ENCODE measurements at places on chromosomes 5 and 9.

DNA sequence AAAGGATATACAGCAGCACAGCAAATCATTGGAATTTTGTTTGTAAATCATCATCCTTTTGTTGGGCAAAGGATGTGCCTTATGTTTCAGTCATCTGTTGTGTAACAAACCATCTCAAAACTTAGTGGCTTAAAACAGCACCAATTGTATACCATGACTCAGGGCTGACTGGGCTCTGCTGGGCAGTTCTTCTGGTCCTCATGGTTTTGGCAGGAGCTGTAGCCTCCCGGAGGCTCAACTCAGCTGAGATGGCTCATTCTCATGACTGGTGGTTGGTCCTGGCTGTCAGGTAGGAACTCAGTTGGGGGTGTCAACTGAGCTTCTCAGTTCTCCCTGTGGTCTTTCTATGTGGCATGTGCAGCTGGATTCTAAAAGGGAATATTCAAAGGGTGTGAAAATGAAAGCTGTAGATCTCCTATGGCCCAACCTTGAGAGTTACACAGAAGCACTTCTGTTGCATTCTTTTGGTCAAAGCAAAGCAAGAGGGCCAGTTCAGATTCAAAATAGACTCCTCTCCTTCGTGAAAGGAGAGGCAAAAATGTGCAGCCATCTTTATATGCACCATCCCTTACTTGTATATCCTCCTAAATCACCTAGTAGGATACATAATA lies 39.1 kb upstream of the CPEB4 start:
- DNase-seq, result no peak

GRCh38 chr5:68084396-68084795 lies 131.2 kb upstream of the PIK3R1 start:
- DNase-seq, result no peak

- DNase-seq, result peak; percentile 43
Measured at GRCh38 chr5:179858241-179858585, 404 bp downstream of the MRNIP start.

DNA sequence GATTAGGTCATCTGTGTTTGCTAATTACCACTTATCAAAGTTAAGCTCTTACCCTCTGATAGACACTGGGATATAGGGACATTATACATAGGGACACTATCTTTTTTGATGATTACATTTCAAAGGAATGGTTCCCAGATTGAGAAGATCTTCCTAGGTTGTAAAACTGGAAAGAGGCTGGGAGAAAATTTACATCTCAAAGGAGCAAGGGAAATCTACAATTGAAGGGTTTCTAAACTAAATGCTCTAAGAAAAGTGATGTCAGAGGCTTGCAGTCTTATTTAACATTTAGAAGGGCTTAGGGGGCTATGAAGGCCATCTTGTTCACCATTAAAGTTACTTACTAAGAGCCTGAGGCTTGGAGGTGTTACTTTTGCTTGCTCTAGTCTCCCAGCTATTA lies 242.8 kb downstream of the PRR16 start:
- DNase-seq, result no peak

DNA sequence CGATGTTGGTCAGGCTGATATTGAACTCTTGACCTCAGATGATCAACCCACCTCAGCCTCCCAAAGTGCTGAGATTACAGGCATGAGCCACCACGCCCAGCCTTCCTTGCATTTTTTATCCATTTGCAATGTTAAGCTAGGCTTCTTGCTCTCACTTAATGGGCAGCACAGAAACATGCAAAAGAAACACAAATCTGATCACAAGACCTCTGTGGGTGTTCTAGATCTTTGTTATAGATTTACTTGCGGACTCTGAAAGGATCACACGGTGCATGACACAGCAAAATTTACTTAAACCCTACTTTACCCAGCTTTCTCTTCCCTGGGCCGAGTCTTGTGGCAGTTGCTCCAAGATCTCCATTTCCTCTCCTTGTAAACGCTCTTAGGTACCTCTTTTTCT lies 71.3 kb downstream of the PSAT1 start:
- DNase-seq, result no peak

- DNase-seq, result no peak
Measured at GRCh38 chr9:16120231-16120641, 567.4 kb downstream of the CCDC171 start.

DNA sequence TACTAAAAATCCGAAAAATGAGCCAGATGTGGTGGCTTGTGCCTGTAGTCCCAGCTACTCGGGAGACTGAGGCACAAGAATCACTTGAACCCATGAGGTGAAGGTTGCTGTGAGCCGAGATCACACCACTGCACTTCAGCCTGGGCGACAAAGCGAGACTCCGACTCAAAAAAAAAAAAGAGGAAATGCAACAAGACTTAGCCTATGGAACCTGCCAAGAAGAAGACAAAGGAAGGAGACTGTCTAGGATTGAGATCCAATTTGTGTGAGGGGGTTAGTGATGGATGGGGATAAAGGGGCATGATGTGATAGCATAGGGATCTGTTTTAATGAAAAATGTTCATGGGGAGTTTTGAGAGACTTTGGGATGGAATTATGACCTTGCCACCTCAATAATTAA lies 72.9 kb downstream of the RAB24 start:
- no peak for DNase-seq

DNA sequence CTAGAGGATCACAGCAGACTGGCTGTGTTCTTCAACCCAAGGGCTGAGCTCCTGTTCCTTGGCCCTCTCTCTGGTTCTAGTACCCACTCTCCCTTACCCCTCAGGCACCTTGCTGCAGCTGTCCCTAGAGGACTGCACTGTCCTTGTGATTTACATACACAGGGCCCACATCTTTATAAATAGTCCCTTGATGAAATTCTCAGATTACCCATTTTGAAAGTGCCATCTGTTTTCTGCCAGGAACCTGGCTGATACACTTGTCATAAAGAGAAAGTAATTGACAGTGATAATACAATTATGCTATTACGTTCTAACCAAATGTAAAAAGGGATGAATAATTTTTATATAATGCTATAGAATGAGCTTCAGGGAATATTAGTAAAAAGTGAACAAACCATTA lies 16.5 kb upstream of the SPARC start:
- DNase-seq, result peak; percentile 89

- DNase-seq, result peak; percentile 18
Measured at GRCh38 chr9:21070171-21070571, 7.6 kb downstream of the IFNB1 start.

- DNase-seq, result no peak
Measured at GRCh38 chr5:94501365-94501764, 117.0 kb downstream of the KIAA0825 start.

GRCh38 chr5:75021219-75021618 lies 31.1 kb downstream of the GCNT4 start:
- DNase-seq, result peak; percentile 15

DNA sequence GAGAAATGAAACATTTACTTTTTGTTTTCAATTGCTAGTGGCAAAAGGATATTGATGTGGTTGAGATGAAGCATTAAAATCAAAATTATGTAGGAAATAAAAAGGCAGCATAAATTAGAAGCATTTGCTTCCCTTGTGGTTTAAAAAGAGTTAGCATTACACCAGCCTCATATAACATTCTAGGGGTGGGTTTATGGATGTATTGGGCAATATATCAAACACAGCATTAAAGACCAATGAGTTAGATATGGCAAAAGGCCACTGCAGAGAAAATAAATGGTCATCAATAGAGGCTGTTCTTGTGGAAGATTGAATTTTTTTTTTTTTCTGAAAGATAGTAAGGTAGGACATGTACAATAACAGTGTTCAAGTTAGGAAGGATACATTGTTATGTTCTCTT lies 473.0 kb downstream of the TLR4 start:
- no peak for DNase-seq

GRCh38 chr9:77892171-77892570 lies 139.4 kb downstream of the GNAQ start:
- no peak for DNase-seq

GRCh38 chr5:39547553-39548154 lies 122.9 kb upstream of the DAB2 start:
- peak; percentile 6 for DNase-seq

- DNase-seq, result no peak
Measured at GRCh38 chr5:39218482-39219402, 621 bp downstream of the FYB1 start.

DNA sequence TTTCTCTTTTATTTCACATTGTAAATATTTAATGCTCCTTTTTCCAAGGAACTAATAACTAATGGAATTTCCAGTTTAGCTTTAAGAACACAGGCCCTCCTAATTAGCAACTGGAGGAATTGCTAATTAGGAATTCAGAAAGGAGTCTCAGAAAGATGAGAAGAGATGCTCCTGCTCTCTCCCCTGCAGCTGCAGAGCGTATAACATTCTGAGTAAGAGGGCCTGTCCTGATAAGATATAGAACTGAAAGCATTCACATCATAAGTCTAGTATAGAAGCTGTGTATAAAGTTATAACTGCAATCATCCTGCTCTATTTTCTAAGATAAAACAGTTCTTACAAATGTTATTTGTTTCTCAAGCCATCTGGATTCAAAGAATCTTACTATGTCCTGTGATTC lies 83.2 kb downstream of the DTWD2 start:
- DNase-seq, result no peak

- no peak for DNase-seq
Measured at GRCh38 chr5:101783241-101784013, 512.7 kb downstream of the SLCO4C1 start.

GRCh38 chr5:171874234-171874633 lies 88.6 kb downstream of the SMIM23 start:
- DNase-seq, result no peak

GRCh38 chr9:109743696-109744095 lies 36.3 kb upstream of the PALM2AKAP2 start:
- DNase-seq, result no peak

GRCh38 chr5:174733091-174733690 lies 8.8 kb downstream of the MSX2 start:
- no peak for DNase-seq

- DNase-seq, result no peak
Measured at GRCh38 chr9:33177639-33178038, 10.5 kb upstream of the B4GALT1 start.

DNA sequence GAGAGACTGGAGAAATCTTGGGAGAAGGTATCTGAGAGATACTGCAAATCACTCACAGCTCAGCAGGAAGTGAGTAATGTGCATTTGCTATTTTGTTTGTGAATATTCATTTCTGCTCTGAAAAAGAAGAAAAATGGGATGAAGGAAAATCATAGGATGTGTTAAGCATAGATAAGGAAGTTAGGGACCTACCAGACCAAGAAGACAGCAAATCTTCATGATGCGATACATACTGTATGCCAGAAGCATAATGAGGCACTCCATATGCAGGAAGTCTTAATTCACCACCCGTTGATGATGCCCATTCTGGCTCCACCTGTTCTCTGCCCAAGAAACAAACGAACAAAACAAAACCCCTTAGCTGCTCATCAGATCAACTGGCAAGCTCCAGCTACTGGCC lies 6.1 kb upstream of the DAPK1 start:
- no peak for DNase-seq

- DNase-seq, result no peak
Measured at GRCh38 chr5:159655757-159656409, 260.4 kb upstream of the ADRA1B start.

DNA sequence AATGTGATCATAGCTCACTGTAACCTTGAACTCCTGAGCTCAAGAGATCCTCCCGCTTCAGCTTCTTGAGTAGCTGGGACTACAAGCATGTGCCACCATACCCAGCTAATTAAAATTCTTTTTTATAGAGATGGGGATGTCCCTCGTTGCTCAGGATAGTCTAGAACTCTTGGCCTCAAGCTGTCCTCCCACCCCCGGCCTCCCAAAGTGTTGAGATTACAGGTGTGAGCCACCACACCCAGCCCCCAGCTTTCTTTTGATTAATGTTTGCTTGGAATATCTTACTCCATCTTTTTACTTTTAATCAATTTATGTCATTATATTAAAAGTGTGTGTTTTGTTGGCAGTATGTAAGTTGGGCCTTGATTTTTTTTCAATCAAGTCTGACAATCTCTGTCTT lies 59.4 kb upstream of the EXOC3 start:
- no peak for DNase-seq

GRCh38 chr5:44664711-44665100 lies 144.0 kb upstream of the MRPS30 start:
- no peak for DNase-seq

- no peak for DNase-seq
Measured at GRCh38 chr9:109745335-109746283, 34.4 kb upstream of the PALM2AKAP2 start.

GRCh38 chr5:132261881-132262845 lies 4.7 kb downstream of the PDLIM4 start:
- no peak for DNase-seq

GRCh38 chr9:114504341-114505186 lies 709 bp downstream of the WHRN start:
- peak; percentile 26 for DNase-seq

- DNase-seq, result no peak
Measured at GRCh38 chr5:179260324-179261070, 84.8 kb downstream of the ADAMTS2 start.

DNA sequence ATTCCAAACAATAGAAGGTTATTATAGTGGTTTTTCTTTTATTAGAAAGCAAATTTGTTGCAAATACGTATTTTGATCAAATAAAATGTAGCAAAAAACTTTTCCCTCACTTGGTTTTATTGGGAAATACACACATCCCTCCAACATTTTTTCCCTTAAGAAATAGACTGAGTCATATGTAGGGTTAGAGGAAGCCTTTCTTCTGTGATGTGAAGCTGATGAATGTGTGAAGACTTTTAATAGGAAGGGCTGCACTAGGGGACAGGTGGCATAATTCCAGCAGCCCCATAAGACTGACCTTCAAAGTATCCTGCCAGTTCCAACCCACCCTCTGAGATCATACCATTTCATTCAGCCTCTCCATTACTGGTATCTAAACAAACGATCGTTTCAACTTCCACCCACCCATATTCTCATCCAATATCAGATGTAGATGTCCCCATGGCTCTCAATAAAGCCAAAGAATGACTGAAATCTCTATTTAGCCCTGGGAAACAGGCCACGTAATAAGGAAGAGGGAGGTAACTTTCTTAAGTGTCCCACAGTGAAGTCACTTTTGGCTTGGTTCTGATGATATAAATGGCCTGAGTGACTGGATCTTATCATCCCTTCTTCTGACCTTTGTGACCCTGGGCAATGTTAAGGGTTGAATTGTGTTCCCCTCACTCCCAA lies 64.7 kb upstream of the LPAR1 start:
- no peak for DNase-seq

DNA sequence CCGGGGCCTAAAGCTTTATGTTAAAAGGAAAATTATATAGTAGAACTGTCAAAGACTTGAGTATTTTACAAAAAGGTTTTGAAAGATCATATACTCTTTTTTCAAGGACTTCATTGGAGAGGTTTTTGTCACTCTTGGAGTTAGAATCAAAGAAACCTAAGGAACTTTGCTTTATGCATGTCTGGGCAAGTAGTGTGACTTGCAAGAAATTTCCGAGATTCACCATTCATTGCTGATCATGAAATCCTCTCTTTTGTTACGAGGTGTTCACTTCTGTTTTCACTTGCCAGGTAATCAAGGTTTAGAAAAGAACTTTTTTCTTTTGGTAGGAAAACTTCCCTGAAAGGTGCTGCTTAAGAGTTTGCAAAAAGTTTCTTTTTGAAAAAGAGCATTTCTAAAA lies 64.8 kb downstream of the NUP214 start:
- DNase-seq, result no peak

- no peak for DNase-seq
Measured at GRCh38 chr9:341634-342421, 127.2 kb downstream of the DOCK8 start.
